ACHN (cell line): ENCODE measurements at places on chromosomes 11 and 22.

DNA sequence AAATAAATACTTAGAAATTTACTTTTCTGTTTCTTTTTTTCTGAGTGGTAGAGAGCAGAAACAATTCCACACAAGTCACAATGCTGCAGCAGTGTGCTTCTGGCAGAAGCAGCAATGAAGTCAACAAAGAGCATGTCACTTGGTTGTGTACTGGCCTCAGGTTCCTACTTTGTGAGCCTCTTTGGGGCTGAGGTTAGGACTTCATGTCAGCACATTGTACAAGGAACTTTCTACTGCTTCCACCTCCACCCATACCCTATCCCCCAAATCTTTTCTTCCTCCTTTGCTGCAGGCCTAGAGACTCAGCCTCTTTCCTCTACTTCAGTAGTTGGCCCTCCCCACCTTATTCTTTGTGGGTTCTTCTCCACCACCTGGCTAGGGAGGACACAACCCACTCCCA is 252.7 kb upstream of the PITPNB start:
- no peak for DNase-seq

DNA sequence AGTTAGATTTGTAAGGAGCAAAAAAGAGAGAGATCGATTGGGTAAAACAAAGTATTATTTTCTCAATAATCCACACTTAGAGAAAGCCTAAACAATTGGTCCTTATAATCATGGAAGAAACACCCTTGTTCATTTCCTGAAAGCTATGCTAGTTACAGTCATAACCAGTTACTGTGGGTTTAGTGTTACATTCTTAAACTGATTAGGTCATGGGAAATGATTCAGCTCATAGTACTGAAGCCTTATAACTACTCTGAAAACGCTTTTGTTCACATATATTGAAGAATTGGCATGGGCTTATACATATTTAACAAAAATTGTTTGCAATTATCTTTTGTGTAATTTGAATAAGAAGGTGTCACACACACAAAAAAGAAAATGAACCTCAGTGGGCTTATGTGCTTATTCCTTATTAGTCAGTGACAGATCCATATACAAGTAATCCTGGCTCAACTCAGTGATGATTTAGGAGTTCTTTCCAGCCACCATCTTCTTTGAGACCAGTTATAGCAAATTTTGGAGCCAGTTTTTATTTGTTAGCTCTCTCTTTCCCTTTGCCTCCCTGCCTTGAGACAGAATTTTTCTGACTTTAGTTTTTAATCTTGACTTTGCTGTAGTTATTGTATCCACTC is 198.5 kb upstream of the CTSC start:
- DNase-seq = peak; percentile 90

- DNase-seq = peak; percentile 43
Observed at GRCh38 chr22:27241430-27242321, 559.9 kb downstream of the MN1 start.

DNA sequence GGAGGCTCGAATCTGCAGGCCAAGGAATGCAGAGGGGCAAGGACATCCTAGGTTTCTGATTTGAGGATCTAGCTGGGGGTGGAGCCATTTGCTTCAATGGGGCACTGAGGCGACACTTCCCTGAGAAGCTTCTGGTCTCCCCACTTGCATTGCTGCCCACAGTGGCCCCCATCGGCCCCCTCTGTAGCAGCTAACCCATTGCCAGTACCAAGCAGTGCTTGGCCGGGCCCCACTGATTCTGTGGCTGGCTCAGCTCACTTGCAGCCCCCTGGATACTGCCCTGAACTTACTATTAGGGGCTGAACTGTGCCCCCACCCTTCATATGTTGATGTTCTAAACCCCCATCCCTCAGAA is 42.9 kb upstream of the SHISAL1 start:
- DNase-seq = no peak

- DNase-seq = no peak
Observed at GRCh38 chr11:113546757-113547507, 71.7 kb upstream of the DRD2 start.

DNA sequence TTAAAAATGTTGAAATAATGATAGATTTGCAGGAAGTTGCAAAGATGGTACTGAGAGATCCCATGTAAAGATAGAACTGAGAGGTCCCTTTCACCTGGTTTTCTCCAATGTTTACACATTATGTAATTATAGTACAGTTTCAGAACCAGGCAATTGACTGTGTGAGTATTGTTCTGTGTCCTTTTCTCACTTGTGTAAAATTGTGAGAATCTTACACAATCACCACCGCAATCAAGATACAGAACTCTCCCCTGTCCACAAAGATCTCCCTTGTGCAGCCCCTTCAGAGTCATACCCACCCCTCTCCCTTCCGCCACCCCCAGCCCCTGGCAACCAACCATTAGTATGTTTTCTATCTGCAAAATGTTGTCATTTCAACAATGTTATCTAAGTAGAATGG is 119.8 kb upstream of the NAV2 start:
- DNase-seq = no peak

DNA sequence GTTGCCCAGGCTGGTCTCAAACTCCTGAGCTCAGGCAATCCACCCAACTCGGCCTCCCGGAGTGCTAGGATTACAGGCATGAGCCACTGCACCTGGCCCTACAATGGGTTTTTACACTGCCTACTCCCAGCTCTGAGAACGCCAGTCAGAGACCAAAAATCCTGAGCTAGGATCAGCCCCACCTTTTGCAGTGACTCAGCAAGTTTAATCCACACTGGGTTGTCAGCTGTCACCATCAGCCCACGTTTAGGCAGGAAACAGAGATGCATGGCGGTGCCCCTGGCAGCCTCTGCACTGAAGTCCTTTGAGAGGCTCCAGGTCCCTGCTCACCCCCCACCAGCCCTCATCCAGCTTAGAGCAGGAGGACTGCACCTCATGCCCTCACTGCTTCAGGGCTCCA is 117.6 kb downstream of the ARHGAP8 start:
- no peak for DNase-seq

DNA sequence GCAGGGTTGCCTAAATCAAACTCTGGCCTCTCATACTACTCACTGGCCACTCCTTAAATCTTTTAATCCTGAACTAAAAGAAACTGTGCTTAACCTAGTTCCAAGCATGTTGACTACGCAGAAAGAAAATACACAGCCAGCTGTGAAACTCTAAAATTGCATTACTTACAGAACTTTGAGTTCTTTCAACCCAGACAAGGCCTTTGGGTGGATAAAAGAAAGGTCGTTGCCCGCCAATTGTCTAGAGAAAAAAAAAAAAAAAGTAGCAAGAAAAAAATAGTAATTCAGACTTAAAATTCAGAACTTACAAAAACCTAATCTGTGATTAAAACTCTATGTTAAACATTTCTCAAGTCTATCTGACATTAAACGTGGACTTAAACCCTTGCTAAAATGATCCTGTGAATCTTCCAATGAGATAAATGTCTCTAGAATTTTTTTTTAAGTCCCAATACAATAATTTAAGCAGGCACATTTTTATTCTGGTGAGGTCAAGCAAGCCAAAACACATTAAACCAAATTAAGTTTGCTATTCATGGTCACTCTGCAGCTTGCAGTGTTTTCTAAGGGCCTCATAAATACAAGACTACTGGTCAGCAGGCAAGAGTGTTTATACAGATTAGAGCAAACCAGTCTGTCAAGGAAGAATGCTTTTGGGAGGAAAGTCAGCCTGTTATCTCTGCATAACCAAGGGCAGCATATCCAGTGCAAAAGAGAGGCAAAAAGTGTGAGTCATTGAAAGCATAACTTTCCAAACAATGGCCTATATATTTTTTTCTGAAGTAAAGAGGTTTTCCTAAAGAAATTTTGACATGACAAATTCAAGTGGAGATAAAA is 29.5 kb upstream of the CCDC34 start:
- peak; percentile 44 for DNase-seq

DNA sequence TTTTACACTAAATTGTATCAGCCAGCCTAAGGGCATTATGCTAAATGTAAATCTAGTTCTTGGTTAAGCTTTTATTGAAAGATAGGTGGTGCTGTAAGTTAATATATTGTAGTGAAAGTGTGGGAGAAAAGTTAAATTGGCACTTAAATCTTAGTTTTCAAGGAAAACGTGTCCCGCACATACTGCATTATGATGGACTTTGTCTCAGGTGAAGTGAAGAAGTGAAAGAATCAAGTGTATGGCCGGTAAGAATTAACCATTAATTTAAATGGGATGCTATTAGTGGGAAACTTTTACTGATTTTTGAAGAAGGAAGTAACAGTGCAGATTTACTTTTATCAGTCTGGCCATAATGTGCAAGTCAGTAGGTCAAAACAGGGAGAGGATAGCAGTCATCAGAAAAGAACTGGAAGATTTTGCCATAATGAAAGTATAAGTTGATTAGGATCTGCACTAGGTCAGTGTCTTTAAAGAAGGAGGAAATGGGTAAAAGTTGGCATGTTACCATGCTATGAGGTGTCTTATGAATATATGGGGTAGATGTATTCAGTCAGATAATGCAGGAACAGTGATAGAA is 81.6 kb downstream of the PDHX start:
- peak; percentile 55 for DNase-seq
